D341Med (cell line): ENCODE measurements at places on chromosomes 5 and 9.

DNA sequence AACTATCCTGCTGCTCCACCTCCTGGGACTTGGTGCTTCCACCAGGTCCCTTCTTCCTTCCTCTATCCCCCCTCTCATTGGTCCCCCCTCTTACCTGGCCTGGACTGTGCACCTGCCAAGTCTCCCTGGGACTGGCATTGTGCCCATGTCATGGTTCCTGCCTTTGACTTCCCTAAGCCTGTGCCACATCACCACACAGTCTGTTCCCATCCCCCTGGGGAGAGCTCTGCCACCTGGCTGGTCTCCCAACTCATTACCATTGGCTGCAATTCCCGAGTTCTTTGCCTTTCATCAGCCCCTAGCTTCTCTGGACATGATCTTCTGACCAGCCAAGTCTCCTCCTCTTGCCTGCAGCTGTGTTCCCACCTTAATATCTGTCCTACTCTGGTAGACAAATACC, 180.3 kb downstream of the SREK1 start:
- DNase-seq: no peak

DNA sequence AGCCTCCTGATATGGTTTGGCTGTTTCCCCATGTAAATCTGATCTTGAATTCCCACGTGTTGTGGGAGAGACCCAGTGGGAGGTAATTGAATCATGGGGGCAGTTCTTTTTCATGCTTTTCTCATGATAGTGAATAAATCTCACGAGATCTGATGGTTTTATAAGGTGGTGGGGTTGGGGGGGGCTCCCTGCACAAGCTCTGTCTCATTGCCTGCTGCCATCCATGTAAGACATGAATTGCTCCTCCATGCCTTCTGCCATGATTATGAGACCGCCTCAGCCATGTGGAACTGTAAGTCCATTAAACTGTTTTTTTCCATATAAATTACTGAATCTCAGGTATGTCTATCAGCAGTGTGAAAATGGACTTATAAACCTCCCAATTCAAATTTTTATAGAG, 12.8 kb downstream of the XRCC4 start:
- no peak for DNase-seq

DNA sequence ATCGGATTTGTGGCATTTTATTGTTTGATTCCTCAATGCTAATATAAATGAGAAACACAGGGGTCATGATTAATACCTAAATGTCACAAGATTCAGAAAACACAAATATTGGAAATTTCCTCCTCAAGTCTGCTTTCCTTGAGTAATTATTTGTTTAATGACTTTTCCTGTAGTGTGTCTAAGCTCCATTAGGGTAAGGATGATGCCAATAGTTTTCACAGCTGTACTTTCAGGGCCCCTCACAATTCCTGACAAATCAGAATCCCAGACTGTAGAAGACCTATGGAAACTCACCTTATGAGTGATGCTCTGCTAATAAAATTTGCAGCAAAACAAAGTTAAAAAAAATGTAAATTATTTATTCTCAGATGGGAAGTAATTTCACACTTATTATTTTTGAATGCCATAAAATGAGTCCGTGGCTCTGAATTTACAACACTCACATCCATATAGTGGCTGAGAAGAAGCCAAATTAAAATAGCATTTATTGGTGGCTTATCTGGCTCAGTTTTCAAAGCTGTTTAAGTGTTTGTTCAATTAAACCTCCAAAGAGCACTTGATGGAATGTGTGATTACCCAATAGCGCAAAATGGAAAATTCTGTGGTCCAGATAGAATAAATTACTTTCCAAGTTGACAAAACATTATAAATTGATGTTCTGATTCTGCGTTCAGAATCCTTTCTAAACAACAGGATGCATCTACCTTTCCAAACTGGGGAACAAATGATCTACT, 1.6 kb upstream of the SPINK14 start:
- no peak for DNase-seq

- no peak for DNase-seq
These were observed 389.6 kb downstream of the KIAA0825 start for GRCh38 chr5:94228791-94229190.

DNA sequence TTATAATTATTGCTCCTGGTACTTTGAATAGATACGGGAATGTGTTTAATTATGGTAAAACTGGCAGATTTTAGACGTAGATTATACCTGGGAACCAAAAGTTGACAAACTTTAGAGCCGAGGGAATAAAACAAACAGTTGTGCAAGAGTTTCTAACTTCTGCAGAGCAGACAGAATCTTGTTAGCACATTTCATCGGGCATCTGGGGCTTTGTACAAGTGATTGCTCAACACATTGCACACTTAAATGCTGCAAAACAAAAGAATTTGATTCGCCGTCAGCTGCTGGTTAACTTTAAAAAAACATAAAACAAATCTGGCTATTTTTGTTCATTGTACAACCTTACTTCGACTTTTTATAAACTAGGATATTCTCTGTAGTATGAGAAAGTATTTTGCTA, 398.1 kb downstream of the MAN2A1 start:
- DNase-seq: no peak

DNA sequence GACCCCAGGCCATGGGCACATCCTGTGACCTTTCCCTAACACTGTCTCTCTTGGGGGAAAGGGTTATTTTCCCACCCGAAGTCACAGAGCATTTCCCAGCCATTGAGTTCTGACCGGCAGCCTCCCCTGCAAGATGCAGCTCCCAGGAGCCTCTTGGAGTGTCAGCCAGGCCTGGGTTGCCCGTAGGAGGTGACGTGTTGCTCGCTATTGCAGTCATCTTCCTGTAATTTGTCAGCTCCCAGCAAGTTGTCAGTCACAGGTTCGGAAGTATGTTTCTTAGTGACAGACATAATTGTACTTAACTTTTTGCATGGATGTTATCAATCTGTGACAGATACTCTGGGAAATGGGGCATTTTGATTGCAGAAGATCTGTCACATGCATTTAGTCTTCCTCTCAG, 74.5 kb downstream of the MVB12B start:
- DNase-seq: no peak

- peak; percentile 67 for DNase-seq
These were observed 5.0 kb downstream of the IL3 start for GRCh38 chr5:132065351-132065937.

- no peak for DNase-seq
These were observed 388.0 kb upstream of the ZNF608 start for GRCh38 chr5:125134216-125135081.

GRCh38 chr9:70609542-70610286, 195.3 kb upstream of the KLF9 start:
- no peak for DNase-seq

- no peak for DNase-seq
These were observed 14.6 kb upstream of the ARSI start for GRCh38 chr5:150317048-150318003.

- DNase-seq: no peak
These were observed 398.2 kb upstream of the WWC1 start for GRCh38 chr5:167893271-167893670.

DNA sequence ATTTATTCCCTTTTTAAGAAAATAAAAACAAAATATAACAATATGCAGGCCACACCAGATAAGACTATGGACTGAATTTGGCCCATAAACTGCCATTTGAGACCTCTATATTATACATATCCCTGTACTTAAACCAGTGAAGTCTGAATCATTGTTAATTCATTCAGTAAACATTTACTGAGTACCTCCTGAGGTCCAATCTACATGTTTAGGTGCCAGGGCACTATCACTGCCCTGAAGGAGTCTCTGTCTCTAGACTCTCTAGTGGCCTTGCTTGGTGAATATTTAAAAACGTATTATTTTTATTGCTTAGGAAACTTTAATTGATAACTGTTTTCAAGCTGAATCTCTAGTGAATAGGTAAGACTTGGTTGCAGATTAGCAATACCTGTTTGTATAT, 74.7 kb upstream of the ELL2 start:
- DNase-seq: no peak

- peak; percentile 38 for DNase-seq
These were observed 183.1 kb downstream of the TRIO start for GRCh38 chr5:14326035-14326903.

DNA sequence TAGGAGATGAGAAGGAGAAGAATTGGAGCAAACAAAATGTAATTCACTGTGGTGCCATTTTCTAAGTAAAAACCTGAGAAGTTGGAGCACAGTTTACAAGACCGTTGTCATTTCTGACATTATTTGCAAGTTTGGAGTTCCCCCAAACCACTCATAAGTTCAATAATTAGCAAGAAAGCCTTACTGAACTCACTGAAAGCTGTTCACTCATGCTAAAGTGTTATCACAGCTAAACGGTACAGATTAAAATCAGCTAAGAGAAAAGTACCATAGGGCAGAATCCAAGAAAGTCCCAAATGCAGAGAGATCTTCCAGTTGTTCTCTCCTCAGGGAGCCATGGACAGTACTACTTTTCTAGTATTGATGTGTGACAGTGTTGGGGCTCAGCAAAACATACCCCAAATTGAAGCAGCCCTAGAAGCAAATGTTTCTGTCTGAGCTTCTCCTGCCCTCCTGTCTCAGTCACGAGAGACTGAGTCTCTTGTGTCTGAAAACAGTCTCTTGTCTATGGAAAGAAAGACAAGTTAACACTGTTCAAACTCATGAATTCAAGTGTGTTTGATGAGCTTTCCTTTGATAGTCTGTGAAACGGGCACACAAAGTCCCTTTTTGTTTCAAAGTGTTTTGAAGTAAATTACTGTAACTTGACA, 221.2 kb downstream of the GABRG2 start:
- DNase-seq: no peak

DNA sequence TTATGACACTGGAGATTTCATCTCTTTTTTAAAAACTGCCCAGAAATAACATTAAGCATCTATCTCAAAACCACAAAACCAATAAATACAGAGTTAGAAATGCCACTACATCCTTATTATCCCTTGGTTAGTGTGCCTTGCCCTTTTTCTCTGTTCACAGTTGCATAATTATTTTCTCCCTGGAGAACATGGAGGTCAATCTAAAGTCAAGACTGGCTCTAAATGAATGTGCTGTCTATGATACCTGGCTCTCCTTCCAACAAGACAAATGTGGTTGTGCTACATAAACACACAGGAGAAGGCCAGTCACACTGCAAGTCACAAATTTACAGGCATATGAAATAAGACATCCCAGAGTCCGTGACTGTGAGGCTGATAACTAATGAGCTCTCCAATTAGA, 2.8 kb downstream of the FBN2 start:
- DNase-seq: no peak

DNA sequence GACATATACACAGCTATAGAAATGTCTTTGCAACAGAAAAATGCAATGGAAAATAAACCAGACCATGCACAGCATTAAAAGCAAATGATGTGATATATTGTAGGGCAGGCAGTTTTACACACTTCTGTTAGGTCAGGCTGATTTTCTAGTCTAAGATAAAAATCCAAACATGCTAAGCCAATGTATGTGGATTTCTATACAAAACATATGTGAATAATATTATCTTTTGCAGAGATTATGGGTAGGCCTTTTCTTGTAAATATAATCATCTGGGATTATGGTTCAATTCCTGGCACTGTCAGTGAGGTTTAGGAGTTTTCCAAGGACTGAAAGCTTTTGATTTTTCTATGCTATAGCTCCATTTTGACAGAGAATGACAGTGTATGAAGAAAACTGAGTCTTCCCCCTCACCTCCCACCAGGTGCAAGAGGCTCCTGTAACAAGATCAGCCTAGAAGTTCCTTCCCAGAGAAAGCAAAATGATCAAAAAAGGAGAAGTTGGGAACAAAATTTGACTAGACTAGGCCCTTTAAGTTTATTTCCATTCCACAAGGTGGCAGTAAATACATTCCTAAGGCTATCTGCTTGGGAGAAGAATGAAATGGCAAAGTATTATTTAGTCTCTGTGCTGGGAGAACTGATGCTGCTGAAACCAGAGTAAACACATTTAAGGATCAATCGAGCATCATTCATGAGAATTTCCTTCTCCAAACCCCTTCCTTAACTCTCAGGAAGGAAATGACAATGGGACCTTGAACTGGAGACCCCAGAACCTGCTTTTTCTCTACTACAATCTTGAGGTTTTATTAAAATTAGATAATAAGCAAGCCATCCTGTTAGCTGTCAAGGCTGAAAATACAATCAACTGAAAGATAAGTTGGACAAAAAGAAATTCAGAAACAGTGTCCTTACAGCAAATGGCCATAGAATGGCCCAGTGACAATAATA, 133.0 kb upstream of the TUT7 start:
- DNase-seq: peak; percentile 30

DNA sequence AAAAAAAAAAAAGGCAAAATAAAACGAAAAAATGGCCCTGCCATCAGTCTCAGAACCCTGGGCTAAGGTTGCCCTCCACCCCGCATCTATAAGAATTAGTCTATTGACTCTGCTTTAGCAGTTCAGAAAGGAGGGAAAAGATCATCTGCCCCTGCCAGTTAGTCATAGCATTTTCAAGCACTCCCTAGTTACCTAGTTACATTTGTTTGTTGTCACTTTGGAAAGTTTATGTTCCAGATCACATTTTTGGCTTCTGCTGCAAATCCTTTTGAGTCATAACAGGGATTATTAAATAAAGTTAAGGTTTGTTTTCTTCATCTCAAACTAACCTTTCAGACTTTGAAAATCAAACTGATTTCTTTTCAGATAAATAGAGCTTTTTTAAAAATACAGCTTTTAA, 52.1 kb downstream of the AQP7 start:
- no peak for DNase-seq

- no peak for DNase-seq
These were observed 2141.0 kb upstream of the ACO1 start for GRCh38 chr9:30243467-30243866.
